ENCODE measurements at places on chromosomes 16 and 17.
A peak's percentile ranks its signal among the peaks of the same experiment; 100 is the strongest.

DNA sequence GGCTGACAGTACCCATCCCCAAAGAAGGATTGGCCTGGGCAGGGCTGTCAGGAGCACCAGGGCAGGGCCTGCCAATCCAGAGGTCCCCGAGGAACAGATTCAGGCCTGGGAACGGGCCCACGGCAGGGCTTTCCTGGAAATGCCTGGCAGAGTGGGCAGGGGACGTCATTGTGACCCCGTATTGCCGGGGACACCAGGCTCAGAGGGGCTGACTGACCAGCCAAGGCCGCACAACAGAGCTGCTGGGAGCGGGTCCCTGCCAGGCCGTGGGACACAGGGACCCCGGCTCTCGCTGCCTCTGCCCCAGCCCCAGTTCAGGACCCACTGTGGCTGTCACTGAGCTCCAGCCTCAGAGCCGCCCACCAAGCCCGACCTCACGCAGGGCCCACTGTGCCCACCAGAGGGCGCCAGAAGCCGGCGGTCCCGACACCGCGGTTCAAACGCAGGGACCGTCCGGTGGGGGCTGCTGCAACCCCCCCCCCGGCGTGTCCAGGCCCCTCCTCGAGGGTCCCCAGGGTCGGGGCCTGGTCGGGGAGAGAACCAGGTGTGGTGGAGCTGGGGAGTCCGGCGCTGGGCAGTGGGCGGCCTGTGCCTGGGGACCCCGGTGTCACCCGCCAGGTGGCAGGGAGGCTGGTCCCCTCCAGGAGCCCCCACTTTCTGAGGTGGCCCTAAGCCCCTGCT is 15.2 kb upstream of the SSTR5 start:
- DNase-seq = peak; percentile 43

- no peak for DNase-seq
Observed at GRCh38 chr16:10619271-10619849, 39.0 kb upstream of the EMP2 start.

GRCh38 chr17:61783556-61784304 is 79.6 kb downstream of the BRIP1 start:
- DNase-seq = peak; percentile 41

DNA sequence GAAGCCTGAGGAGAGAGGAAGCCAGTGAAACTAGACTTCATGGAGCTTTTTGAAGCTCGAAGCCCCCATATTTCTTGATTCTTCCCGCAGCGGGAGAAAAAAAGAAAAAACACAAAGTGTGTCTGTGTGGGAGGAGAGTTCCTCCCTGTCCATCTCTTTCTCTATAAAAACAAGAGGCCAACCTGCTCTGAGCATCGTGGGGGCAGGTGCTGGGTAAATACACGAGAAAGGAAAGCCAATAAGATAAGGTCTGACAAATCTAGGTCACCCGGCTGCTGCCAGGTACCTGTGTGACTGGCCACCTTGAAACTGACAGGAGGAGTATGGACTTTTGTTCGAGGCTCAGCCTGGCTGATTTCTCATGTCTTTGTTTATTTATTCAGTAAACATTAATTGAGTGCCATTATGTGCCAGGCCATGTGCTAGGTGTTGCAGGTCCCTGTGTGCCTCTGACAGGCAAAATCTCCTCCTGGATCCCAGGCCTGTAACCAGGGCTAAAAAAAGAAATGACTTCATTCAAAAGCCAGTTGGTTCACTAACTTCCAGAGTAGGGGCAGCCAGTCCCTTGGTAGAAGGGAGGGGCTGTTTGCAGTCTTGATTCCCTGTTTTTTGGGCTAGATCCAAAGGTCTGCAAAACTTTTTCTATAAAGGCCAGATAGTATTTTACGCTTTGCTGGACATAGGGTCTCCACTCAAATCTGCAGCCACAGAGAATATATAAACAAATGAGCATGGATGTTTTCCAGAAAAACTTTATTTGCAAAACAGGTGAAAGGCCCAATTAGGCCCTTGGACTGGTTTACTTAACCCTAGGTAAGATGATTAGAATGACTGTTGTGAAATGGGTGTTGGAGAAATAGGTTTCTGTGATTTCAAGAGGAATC is 35.6 kb downstream of the YPEL2 start:
- no peak for DNase-seq

GRCh38 chr16:80440667-80441066 is 100.1 kb upstream of the DYNLRB2 start:
- no peak for DNase-seq

- no peak for DNase-seq
Observed at GRCh38 chr17:1039511-1040215, 42.7 kb downstream of the TIMM22 start.

GRCh38 chr16:67388191-67388590 is 5.1 kb downstream of the TPPP3 start:
- no peak for DNase-seq

DNA sequence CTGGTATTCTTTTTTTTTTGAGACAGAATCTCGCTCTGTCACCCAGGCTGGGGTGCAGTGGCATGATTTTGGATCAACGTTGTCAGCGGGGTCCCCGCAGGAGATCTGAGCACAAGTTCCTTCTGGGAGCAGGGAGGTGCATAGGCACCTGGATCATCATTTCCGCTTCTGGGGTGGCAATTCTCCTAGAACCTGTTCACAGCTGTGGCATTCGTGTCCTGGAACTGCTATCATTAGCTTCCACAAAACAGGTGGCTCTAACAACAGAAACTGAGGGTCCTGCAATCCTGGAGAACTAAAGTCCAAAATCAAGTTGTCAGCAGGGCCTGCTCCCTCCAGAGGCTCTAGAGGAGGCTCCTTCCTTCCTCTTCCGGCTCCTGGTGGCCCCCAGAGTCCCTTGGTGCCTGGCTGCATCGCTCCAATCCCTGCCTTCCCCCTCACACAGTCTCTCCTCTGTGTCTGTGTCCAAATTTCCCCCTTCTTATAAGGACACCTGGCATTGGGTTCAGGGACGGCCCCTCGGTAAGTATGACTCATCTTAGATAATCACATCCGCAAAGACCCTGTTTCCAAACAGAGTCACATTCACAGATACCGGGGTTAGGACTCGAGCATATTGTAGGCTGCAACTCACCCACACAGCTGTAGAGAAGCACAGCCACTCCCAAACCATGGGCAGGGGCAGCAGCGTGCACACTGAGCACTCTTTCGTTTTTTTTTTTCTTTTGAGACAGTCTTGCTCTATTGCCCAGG is 43.5 kb upstream of the KLHDC4 start:
- peak; percentile 94 for DNase-seq

GRCh38 chr17:55962951-55963401 is 190.3 kb upstream of the ANKFN1 start:
- no peak for DNase-seq
